Vagina (tissue), 2 donors: ENCODE measurements at places on chromosomes 16 and 17. TPM values are rescaled to one million over a fixed set of nuclear protein-coding genes. Genes with fewer than 3 reads are reported as not detected.

The GFAP gene
- not detected for total RNA-seq

The STX8 gene
- total RNA-seq = 31.2 TPM

The AXIN2 gene
- 17.9 TPM for total RNA-seq

The PLEKHG4 gene
- total RNA-seq = 9.8 TPM

The MYOCD gene
- 26.5 TPM for total RNA-seq
